Activated CD4-positive, alpha-beta T cell treated with anti-CD3 and anti-CD28 coated beads, Interleukin-10, Interleukin-2, amounts not matched to agents 100 ng/mL and 50 ng/mL, durations not matched to agents 16 hours and 8 hours (primary cell): ENCODE measurements at places on chromosomes 4 and X.

DNA sequence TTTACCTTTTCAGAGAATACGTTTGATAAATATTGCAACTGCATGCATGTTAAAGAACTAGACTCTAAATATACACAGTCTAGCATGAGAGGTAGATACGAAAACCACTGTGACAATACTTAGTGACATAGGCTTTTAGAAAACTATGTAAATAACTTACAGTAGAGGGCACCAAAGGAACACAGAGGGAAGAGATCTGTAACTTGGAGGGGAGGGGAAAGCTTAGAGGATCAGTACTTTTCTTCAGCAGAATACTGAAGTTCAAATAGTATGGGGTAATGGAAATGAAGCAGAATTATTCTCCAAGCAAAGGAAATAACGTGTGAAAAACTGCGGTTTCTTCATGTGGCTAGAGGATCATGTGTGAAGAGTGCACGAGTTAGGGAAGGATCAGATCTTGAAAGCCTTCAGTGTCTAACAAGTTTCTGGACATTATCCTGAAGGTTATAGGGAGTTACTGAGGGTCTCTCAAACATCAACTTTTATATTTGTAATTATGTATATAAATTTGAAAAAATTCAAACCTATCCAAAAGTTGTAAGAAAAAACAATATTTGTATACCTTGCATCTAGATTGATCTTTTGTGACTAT is 264.3 kb downstream of the NPFFR2 start:
- DNase-seq: peak; percentile 28

GRCh38 chr4:74653331-74654229 is 140.7 kb downstream of the BTC start:
- no peak for DNase-seq

GRCh38 chr4:78706302-78706701 is 69.8 kb upstream of the BMP2K start:
- no peak for DNase-seq

DNA sequence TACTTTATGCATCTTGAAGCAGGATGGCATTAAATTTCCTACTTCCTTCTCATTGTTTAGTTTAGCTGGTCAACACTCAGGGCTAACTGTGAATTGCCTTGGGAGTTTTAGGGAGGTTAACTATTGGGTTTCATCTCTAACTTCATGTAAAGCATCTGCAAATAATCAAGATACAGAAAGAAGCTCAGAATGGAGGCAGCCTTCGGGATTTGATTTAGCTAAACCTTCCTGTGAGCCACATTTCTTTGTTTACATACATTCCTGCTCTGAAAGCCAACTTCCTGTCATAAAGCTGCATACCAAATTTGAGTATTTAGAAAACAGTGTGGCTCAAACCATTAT is 131.7 kb upstream of the PCDH18 start:
- DNase-seq: no peak

GRCh38 chrX:107736781-107737531 is 38.6 kb downstream of the TSC22D3 start:
- no peak for DNase-seq

DNA sequence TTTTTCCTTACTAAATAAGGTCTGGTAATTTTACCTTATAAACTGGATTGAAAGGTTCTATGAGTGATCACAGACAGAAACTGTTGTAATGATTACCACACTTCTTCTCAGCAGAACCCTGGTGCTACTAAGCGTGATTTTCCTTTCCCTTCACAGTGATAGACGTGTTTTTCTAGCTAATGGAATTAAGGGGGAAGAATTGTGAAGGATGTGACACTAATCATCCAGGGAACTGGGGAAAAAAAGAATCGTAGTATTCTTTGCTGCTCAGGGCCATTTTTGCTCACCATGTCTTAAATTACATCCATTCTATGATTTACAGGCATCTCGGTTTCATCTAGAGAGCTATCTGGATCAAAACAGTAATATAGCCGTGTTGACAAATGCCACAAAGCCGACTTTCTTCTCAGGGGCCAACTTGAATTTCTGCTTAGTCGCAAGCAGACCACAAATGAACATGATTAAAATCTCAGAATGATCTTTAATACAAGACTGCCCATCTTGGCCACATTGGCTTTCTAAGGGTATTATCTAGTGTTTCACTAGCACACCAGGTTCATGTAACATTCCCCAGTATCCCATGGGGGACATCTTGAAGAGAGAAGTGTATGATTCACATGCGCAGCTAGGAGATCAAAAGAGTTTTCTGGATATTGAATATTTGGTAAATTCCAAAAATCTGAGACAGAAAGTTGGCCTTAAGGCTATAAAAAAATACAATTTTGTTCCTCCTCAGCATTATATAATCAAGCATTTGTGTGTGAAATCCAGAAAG is 154.0 kb downstream of the UGT8 start:
- no peak for DNase-seq

GRCh38 chr4:127165971-127166370 is 466.8 kb upstream of the INTU start:
- no peak for DNase-seq

DNA sequence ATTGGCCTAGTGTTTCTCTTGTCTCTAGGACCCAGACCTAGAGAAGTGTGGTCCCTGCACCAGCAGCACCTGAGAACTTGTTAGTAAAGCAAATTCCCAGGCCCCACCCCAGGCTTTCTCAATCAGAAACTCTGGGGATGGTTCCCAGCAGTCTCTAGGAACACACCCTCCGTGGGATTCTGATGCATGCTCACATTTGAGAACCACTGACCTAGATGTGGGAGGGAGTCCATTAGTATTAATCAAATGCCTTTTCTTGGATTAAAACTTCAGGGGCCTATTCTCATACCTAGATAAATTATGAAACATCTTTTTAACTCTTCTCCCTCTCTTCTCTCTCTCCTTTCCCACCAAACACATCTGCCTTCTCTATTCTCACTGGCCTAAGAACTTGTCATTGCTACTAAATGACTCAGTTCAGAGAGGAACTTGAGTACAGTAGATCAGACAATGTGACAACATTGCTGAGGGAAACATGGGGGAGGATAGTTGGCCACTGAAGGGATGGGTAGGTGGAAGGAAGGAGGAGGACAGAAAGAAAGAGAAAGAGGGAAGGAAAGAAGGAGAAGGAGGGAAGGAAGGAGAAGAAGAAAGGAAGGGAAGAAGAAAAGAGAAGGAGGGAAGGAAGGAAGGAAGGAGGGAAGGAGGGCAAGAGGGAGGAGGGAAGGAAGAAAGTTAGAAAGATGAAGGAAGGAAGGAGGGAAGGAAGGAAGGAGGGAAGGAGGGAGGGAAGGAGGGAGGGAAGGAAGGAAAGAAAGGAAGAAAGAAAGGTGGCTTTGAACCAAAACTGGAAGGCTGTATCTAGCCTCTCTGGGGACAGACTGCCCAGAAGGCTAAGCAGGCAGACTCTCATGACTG is 132.7 kb upstream of the MAP3K15 start:
- no peak for DNase-seq

DNA sequence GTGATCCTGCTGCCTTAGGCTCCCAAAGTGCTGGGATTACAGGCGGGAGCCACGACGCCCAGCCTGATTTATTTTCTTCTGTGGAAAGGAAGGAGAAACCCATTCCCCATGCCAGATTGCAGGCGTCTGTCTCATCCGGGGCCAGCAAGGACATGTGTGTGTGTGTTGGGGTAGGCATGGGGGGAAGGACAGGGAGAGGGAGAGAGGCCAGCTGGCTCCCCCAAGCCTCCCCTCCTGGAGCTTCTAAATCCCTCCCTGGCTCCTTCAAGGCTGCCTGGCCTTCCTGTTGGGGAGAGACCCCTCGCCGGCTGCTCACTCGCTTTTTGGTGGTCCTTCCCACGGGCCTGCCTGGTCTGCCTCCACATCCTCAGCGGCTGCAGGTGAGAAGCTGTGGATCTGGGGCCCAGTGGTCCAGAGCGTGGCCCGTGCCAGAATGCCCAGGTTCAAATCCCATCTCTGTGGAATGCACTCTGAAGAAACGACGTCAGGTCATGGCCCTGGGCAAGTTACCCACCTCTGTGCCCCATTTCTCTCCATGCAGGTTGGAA is 1.3 kb upstream of the PLXNB3 start:
- no peak for DNase-seq

DNA sequence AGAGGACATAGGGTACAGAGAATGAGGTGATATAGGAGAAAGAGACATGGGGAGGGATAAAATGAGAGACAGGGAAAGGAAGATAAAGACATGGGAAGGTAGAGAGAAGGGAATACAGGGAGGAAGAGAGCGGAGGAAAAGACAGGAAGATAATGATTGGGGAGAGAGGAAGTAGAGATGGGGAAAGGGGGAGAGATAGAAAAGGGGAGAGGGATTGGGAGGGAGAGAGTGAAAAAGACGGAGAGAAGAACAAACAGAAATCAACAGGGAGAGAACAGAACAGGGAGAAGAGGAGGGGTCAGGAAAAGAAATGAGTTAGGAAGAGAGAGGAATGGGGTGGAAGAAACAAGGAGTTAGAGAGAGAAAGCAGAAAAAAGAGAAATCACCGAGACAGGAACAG is 4.6 kb downstream of the GRIPAP1 start:
- DNase-seq: no peak

- DNase-seq: no peak
Observed at GRCh38 chrX:32126997-32127396, 1055.2 kb upstream of the FTHL17 start.

DNA sequence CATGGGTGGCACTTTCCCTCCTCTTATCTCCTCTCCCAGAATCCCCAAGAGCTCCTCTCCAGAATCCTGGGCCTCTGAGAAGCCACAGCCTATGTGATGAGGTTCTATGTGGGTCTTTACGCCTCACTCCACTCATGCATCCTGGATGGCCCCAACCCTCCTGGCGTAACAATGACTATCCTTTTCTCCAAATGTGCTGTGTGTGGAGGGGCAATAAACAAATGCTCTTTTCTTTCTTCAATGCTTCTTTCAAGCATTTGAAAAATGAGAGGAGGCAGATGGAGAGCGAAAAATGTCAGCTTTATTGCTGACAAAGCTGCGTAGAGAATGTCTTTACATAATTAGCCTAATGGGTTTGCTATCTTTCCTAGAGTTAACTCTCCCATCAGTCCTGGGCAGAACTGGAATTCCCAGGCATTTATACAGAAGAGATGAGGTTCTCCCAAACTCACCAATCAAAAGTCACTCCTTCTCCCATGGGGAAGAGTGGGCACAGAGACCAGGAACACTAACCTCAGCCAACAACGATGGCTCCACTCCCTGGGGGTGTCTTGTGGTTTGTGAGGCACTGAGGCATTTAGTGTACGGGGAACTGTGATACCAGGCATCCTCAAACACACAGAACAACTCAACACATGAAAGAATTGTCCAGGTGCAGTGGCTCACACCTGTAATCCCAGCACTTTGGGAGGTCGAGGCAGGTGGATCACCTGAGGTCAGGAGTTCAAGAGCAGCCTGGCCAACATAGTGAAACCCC is 118.9 kb upstream of the SLC34A2 start:
- DNase-seq: no peak

DNA sequence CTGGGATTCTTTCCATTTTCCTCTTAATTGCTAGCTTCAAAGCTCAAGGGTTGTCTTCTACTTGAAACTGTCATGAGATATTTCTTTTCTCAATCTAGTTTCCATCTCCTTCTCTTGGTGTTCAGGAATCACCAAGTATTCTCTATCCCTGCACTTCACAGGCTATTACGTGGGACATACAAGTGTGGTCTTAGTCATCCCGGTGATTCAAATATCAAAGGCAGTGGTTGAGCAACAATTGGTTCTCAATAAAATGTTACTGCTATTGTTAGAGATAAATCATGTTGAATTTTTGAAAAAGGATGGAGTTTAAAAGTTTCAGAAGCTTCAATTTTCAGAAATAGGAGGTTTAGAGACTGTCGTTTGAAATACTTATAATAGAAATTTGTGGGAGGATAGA is 812.9 kb downstream of the FSTL5 start:
- no peak for DNase-seq

GRCh38 chr4:15197005-15197404 is 194.7 kb downstream of the CPEB2 start:
- DNase-seq: no peak

DNA sequence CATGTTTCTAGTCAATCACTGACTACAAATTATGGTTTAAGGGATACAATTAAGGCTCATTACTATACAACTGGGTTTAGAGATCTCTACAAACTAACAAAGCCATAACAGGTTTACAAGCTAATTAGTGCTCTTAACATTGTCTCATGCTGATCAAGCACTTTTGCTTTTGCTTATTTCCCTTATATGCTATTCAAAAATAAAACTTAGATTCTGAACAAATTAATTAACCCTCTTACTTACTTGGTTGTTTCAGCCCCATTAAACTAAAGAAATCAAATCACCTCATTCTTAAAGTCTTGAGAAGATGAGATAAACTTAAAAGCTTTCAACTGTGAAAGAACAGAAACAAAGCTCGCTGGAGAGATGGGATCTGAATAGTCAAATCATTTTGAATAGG is 2024.5 kb upstream of the ADGRL3 start:
- DNase-seq: no peak

- DNase-seq: peak; percentile 83
Observed at GRCh38 chr4:98446499-98447375, 185.6 kb downstream of the RAP1GDS1 start.

DNA sequence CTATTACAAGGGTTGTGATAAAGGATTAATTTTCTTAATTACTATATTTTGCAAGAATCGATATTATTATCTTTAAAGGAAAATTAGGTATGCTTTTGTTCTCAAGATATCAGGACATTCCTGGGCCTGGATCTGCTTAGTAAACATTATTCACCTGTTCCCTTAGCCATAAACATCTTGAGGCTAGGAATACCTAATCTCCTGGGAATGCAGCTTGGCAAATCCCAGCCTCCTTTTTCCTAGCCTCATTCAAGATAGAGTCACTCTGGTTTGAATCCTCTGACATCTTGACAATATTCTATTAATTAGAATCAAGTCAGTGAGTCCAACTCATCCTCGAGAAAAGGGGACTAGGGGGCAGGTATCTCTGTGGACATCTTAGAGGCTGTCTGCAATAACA is 327.1 kb downstream of the STIM2 start:
- no peak for DNase-seq

DNA sequence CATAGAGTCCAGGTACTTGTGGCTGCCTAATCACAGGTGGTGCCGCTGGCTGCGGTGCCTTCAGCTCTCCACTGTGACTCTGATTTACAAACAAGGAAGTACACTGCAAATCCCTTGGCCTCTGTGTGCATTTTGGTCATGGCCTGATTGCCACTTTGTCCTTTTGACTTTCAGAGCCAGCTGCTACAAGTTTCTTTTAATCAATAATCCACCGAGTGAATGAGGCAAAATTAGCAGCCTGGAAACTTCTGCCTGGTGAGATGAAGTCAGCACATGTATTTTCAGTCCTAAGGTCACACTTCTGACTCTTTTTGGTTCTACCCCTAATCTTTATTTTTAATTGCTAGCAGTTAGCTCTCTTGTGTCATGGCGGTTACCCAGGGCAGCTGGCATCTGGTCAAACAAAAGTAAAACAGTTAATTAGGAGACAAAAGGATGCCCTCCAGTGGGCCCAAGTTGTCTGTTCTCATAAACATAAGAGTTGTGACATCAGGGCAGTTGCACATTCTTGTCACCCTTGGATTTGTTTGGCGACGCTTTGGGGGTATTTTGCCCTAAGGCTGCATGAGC is 62.3 kb upstream of the LNX1 start:
- DNase-seq: no peak

- DNase-seq: no peak
Observed at GRCh38 chr4:85107553-85107952, 141.1 kb upstream of the WDFY3 start.

DNA sequence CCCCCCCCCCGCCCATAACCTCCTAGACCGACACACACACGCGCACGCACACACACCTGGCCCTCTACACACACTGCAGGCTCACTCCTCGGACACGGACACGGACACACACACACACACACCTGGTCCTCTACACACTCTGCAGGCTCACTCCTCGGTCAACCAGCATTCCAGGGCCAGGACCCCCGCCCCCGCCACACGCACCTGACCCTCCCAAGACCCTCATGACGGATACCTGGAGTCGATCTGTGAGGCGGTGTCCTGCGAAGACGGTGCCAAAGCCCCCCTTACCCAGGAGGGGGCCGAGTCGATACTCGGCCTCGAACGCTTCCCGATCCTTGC is 552 bp downstream of the PIM2 start:
- DNase-seq: no peak
